Putamen (tissue), 1 donor: ENCODE measurements at places on chromosomes 1 and 21.

DNA sequence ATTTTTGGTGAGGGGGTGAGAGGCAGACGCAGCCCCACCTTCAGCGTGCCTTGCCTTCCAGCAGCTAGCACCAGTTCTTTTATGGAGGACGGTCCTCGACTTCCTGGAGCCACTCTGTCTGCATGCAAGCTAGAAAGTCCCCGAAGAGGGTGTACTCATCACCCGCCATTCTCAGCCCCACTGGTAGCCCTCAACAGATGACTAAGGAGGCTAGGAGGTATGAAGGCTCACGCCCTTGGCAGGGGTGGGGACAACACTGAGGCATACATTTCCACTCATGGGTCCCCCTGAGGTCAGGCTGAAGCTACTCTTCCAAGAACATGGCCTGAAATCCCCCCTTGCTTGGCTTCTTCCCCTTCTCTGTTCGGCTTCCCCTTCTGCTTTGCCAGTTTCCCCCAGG, 8.9 kb upstream of the PTPRF start:
- DNase-seq: no peak

DNA sequence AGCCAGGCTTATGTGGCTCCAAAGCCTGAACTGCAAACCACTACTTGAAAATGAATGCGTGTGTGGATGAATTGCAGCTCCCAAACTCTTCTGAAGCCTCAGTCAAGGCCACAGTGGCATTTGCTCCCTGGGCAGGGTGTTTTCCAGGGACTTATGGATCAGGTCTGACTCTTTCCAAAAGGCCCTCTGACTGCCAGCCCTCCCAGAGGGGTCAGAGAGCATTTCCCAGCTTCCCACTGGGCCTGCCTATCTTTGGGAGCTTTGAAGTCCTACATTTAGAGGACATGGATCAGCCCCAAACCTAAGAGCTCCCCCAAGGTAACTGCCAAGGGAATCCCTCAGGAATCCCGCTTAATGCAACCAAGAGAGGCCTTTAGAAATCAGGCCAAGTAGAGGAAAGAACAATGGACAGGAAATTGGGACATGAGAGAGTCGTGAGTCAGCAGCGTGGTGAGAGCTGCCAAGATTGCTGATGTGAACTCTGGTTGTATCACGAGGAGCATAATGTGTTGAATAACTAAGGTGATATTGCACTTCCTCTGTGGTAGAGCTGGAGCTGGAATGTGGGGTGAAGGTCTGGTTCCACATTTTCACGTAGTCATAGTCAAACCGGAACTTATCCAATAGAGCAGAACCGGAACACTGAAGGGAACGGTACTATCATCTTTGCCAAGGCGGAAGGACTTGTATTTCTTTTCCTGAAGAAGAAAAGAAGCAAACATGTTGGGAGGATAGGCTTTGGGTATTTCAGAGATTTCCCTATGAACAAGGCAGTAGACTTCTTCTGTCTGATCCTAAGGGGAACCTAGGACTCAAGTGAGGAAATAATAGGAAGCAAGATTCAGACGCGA, 99.4 kb upstream of the JUN start:
- no peak for DNase-seq

DNA sequence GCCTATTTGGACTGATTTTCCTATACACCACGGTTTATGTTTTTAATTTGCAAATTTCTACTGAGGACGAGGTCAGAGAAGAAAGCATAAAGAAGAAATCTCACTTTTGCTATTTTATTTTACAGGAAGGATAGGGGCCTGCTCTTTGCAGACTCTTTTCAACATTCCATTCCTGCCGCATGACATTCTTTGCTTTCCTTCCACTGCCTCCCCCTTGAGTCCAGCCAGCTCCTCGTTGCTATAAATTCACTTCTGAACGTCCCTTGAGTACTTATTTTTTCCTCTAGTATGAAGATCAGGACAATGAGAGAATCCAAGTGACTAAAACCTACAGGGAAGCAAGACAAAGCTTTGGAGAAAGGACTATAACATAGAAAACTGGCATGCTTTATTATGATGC, 53.4 kb upstream of the PTGFR start:
- DNase-seq: no peak

DNA sequence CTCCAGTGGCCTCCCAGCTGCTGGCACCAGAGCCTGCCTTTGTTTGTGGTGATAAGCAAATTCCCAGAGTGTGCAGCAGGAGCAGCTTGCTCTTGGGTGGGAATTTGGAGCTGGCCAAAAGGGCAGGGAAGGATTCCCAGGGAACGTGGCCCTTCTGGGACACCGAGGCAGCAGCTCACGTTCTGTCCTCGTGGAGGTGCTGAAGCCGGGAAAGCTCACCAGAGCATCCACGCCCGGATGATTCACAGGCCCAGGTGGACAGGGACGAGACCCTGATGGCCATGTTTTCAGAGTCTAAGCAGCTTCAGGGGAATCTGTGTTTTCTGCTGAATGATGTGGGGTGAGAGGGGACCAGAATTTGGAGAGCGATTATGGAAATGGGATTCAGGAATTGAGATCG, 19.1 kb upstream of the KLHDC7A start:
- DNase-seq: no peak

DNA sequence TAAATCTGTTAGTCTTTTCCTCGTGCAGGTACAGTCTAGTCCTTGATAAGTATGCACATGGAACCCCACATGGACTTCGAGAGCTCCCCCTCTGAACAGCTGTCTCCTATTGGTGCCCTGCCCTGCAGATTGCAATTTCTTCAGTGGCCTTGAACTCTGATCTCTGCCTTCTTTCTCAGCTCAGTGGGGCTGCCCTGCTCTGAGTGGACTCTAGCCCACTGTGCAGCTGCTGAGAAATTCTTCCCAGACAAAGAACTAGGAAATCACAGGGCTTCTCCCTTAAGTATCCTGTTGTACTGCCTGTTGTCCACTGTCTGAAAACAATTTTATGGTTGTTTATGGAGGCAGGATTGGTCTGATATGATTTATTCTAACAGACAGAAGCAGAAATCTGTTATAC, 38.2 kb downstream of the ADAM30 start:
- no peak for DNase-seq

- no peak for DNase-seq
Measured at GRCh38 chr21:30984889-30985288, 53.4 kb downstream of the KRTAP19-8 start.

- DNase-seq: no peak
Measured at GRCh38 chr1:25669781-25670567, 53.4 kb downstream of the MAN1C1 start.

DNA sequence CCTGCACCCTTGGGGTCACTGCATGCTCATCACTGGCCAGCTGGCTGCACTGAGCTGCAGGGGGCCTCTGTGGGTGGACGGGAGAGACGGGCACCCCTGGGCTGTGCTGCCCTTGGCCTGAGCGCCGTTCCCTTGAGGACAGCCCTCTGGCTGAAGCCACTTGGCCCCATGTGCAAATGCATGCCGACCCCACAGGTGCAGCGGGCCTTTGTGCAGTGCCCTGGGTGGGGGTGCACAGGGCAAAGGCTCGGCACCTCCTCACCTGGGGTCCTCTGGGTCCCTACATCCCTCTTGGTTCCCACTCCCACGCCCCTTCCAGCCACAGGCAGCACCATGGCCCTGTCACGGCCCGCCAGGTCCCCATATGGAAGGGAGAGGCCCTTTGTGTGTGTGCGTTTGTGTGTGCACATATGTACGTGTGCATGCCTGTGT, 41.3 kb downstream of the COQ8A start:
- DNase-seq: no peak

DNA sequence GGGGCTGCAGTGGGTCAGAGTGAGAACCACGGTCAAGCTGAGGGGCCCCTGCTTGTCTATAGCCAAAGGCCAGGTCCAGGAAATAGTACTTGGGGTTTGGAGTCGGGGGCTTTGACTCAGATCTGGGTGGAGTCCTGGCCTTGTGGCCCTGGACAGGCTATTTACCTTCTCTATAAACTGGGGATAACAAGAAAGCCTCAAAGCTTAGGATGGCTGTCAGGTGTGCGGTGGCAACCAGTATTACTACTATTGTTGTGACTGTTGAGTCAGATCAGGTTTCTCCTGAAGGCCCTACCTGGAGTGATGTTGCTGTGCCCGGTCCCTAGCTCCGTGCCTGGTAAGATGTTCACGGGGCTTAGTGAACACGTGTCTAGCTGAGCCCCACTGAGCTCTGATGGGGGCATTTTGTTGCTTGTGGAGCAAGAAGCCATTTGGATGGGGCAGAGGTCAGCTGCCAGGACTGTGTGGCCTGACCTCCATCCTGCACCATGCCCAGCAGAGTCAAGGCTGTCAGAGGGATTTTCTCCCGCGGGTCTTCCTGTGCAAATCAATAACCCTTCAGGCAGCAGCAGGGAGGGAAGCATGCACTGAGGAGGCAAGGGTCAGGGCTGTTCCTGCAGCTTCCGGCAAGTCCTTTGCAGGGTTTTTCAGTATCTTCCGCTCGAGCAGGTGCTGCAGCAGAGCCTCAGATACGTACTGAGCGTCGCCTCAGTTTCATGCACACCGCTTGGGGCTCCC, 170.3 kb downstream of the CAMTA1 start:
- DNase-seq: no peak

GRCh38 chr1:244968471-244968871, 104.1 kb upstream of the HNRNPU start:
- DNase-seq: no peak

GRCh38 chr1:143736562-143736961, 235.2 kb downstream of the FAM72C start:
- no peak for DNase-seq

DNA sequence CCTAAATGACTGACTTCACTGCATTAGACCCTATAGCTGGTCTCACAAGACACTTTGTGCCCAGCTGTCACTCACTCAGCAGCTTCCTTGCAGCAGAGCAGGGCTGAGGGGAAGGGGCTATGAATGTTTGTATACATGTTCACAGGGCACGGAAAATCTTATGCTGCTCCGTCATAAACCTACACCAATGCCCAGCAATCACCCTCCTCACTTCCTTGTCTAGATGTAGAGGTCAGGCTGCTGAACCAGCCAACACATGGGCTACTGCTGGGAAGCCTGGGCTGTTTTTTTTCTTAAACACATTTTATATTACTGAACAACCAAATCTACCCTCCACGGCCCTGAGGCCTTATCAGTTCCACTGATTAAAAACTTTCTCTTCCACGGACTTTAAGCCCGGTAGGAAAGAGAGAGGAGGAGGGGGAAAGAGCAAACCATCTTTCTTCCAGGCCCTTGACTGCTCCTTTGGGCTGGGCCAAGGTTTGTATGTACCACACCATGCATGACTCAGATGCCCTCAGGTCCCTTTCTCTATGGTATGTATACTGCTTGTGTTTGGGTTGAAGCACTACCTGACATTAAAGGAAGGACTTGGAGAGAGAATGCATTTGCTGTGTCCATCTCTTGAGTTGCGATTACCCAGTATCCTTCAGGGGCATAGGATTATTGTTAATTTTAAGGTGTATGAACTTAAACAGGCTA, 12.7 kb downstream of the MTFR1L start:
- no peak for DNase-seq

- DNase-seq: no peak
Measured at GRCh38 chr1:117815926-117816325, 113.5 kb downstream of the GDAP2 start.

DNA sequence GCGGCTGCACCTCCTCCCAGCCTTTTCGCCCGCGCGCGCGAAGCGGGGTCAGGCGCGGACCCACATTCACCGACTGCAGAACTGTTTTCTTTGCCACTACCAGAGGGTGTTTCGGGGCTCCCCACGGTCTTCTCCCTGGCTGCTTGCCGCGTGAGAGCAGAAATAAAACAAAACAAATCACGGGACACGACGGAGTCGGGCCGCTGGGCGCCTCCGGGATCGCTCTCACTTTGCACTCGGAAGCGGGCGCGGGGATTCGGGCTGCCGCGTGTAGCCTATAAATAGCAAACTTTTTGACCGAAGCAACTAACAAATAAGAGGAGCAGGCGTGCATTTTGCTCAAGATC, 412.3 kb upstream of the ESRRG start:
- no peak for DNase-seq

DNA sequence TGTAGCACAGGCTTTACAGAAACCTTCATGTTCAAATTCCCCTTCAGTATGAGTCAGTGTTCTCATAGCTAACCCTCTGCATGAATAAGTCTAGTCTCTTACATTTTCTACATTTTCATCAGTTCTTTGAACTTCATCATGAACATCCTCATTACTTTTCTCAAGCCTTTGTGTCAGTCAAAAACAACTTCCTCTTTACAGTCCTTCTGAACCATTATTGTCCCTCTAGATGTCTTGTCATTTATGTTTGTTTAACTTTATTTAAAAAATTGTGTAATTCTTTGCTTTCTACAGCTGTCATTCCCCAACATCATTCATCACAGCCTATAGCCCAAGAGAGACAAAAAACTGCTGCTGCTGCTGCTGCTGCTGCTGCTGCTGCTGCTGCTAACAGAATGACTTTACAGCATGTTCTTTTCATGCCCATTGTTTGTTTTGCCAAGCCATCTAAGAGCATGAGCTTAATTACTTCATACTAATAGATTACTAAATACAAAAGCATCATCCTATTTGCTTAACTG, 133.1 kb downstream of the LRRC40 start:
- DNase-seq: no peak

DNA sequence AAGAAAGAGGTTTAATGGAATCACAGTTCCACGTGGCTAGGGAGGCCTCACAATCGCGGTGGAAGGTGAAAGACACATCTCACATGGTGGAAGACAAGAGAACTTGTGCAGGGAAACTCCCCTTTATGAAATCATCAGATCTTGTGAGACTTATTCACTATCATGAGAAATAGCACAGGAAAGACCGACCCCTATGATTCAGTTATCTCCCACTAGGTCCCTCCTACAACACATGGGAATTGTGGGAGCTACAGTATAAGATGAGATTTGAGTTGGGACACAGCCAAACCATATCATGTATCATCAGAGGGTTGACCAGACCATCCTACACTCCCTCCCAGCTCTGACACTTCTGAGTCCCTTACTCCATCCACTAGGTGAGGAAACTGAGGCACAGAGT, 143.9 kb upstream of the KLHDC7A start:
- no peak for DNase-seq

- DNase-seq: no peak
Measured at GRCh38 chr1:182739545-182739944, 50.0 kb upstream of the NPL start.
